ENCODE measurements at places on chromosomes 16 and 17. TPM values are rescaled to one million over a fixed set of nuclear protein-coding genes. Genes with fewer than 3 reads are reported as not detected.

DNA sequence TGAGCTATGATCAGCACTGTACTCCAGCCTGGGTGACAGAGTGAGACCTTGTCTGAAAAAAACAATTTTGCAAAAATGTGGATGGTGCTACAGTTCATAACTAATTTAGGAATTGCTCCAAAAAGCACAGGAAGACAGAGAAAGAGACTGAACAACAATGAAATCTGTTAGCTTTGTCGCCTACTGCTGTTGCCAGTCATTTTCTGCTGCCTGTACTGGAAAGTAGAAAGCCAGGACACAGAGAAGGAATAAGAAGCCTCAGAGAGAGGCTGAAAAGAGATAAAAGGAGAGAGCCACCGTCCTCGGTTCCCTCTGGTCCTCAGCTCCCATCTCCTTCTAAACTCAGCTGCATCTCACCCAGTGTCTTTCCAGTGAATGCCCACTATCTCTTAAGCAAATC, 8.6 kb upstream of the TMC7 start:
- no peak for DNase-seq

Gene CDC42EP4
- total RNA-seq: 35.4 TPM

DNA sequence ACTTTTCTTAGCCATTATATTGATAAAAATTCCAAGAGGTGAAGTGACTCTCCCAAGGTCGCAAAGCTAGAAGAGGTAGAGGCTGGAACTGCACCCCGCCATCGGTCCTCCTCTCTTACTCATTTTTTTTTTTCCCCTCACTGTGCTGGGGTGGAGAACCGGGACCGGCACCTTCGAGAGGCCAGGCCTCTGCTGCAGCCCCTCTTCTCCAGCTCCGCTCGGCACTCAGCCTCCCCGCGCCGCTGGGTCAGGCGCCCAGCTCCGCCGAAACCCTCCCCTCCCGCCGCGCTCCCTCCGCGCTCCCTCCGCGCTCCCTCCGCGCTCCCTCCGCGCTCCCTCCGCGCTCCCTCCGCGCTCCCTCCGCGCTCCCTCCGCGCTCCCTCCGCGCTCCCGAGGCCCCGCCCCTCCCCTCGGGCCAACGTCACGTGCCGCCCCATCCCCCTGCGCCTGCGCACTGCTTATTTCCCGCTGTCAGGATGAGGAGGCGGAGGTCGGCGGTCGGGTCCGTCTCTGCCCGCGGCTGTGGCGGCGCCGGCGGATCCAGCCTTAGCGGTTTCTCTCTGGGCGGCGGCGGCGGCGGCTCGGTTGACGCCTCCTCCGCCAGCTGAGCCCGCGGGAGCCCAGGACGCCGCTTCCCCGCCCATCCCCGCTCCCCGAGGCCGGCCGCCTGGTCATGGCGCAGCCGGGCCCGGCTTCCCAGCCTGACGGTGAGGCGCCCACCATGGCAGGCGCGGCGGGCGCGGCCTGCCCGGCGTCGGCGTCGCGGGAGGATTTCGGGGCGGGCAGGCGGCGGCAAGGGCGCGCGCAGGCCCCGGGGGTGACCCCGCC, at the start of gene RABEP1:
TSS of gene RABEP1 (plus strand) at position 471 of the 828 bp plus-strand sequence. CDS start at position 674, 203 bp downstream.
- DNase-seq: peak; percentile 89

GRCh38 chr16:69563605-69564580, 1.9 kb upstream of the NFAT5 start:
- no peak for DNase-seq

DNA sequence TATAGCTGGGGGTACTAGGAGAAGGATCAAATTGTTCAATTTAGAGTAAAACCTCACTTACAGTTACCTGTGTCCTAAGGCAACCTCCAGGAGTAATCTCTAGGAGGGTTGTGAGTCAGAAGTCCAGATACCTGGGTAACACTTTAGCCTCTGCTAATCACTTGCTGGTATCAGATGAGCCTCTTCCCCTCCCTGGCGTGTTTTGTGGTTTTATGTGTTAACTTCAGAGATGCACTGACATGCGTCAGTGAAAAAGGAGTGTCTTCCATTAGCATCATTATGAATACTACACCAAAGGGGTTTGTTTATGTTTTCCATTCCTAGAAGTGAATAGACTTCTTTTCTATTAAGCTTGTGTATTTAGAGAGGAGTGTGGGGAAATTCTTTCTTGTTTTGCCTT, 208.2 kb downstream of the FTO start:
- no peak for DNase-seq

Gene TEKT5
- not detected for total RNA-seq

Gene TMIGD1
- total RNA-seq: not detected

Gene TP53TG3C
- total RNA-seq: not detected

DNA sequence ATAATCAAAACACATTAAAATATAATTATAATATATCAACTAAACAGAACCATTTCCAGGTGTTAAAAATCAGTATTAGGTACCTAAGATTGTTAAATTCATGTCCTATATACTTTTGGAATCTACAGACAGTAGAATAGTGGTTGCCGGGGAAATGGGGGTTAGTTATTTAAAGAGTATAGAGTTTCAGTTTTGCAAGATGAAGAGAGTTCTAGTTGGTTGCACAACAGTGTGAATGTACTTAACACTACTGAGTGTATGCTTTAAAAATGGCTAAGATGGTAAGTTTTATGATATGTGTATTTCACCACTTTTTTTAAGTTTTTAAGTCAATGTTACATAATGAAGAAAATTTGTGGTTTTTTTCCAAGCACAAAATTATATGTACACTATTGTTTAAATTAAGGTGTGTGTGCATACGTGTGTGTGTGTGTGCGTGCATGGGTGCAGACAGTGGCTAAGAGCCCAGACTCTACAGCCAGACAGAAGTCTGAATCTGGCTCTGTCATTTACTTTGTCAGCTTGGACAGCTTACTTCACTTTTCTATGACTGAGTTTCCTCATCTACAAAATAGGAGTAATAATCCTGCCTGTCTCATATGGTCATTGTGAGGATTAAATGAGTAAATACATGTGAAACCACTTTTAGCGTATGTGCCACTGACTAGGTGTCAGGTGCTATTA, 25.3 kb upstream of the PHAF1 start:
- DNase-seq: no peak

DNA sequence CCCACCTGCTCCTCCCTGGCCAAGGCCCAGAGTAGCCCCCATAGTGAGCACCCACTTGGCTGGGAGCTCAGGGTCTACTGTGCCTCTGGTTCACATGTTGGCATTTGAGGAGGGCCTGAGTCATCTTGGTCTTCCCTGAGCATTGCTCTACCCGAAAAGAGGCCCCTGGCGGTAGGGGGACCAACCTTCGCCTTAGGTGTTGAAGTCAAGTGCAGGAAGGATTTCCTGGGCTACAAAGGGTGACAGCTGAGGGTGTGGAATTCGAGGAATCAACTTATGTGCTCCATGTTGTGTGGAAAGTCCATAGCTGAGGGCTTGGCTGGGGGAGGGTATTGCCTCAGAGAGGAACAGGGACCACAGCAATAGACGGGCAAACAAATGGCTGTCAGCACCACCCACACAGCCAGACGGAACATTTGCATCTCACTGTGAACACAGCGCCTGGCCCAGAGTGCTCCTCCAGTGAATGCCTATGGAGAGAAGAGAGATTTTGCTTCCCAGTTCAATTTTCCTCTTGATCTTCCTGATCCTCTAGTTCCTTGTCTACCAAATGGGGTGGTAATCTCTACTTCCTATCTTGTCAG, 35.6 kb upstream of the NGFR start:
- DNase-seq: no peak

DNA sequence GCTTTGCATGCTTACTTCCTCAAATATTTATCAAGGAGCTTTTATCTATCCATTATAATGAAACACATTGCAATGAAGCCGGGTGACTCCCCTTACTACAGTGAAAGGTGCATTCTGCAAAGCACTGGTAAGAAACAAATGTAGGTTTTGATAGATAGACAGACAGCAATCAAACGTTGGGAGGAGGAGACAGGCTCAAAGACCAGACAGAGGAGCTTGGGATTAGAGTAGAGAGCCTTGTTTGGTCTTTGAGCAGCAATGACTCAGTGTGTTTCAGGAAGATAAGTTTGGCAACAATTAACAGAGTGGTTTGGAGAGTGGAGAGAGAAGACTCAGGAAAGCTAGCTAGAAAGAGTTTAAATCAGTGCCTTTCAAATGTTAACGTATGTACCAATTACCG, 68.8 kb downstream of the ZNF18 start:
- DNase-seq: no peak

DNA sequence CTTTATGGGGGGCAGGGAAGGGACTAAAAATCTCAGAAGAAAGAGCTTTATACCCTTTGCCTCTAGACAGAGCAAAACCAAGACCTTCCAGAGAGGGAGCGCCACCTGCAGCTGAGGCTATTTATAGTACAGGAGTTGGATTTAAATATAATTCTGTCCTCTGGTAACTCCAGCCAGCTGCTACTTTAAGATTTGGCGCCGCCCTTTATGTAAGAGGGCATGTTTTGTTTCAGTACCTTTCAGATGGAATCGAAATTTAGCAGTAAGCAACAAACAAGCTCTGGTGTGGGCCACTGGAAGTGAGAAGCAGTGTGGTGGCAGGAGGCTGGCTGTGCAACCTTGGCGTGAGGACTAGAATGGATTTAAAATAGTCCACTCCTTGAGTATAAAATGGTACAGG, 5.2 kb upstream of the GUCY2D start:
- no peak for DNase-seq

- DNase-seq: peak; percentile 28
Measured at GRCh38 chr17:59479141-59479540, 86.3 kb upstream of the DHX40 start.
